ENCODE measurements at places on chromosomes 3 and 15.

- DNase-seq, result no peak
Observed at GRCh38 chr3:162799910-162800309, 1303.3 kb downstream of the OTOL1 start.

DNA sequence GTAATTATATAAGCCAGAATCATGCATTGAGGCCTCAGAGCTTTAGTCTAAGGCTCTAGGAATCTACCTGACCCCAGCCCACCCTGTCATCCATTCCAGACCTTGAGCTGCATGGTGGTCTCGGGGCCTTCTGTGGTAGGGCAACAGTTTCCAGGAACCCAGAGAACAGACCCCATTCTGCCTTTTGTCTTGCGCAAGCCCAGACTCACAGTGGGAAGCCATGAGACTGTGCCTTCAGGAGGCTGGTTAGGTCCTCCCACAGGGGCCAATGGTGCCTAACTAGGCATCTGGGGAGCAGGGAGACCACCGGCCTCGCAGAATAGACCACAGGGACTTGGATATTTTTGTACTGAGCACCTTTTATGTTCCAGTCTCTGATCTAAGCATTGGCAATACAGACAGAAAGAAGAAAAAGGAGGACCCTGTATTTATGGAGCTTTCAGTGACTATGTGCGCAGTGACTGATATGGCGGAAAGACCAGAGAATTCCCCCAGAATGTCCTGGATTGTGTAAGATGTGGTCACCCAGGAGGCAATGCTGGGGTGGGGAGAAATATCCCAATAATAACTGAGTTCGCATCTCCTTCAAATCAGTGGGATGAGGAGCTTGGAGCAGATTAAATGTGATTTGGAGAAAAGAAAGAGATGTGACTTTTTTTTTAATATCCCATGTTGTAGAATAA is 40.1 kb downstream of the MCF2L2 start:
- DNase-seq, result no peak

- DNase-seq, result no peak
Observed at GRCh38 chr3:168975576-168975975, 687.9 kb downstream of the MECOM start.

GRCh38 chr15:83592370-83593040 is 61.4 kb upstream of the ADAMTSL3 start:
- DNase-seq, result no peak

GRCh38 chr15:83733206-83733605 is 79.3 kb downstream of the ADAMTSL3 start:
- no peak for DNase-seq

- DNase-seq, result no peak
Observed at GRCh38 chr3:43288366-43288765, 2.0 kb downstream of the SNRK start.

Data from lower leg skin (tissue), 4 donors.